AG04449 (cell line): ENCODE measurements at places on chromosomes 12 and 14.

DNA sequence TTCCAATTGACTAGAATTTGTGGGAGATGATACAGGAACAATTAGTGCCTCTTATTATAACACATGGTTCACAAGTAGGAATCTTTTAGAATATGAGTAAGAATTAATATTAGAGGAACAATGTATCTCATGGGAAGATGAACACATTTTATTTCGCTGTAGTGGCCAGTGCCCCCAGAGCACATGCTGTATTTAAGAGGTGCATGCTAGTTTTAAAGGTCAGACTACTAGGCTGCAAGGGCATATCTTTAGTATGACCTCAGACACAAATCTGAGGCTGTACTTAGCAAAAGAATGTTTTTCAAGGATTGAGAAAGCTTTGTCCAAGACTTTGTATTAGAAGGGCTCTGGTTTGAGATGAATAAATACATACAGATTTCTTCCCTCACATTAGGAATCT, 586.9 kb downstream of the CCER1 start:
- no peak for DNase-seq

- peak; percentile 69 for DNase-seq
These were observed 17.4 kb downstream of the FOXN3 start for GRCh38 chr14:89399594-89400068.

- no peak for DNase-seq
These were observed 1242.2 kb upstream of the TMEM132C start for GRCh38 chr12:127024791-127025190.

DNA sequence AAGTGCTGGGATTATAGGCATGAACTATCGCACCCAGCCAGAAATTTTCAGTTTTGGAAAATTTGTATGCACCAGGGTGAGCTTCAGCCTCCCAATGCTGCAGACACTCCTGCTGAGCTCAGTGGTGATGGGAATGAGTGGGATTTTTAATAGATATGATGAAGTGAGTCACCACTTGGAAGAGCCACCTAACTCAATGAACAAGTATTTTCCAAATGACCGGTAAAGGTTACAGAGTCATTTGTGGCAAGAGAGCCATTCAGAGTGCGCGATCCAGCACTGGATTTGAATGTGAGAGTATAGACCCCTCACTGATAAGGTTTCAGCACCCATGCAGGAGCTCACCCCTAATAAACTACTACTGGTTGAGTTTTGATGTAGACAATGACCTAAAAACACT, 100.7 kb downstream of the PPP2R5C start:
- no peak for DNase-seq

- no peak for DNase-seq
These were observed 265.0 kb upstream of the LRIG3 start for GRCh38 chr12:59185295-59185694.

GRCh38 chr14:102625564-102626296, 33.3 kb downstream of the RCOR1 start:
- DNase-seq: no peak

DNA sequence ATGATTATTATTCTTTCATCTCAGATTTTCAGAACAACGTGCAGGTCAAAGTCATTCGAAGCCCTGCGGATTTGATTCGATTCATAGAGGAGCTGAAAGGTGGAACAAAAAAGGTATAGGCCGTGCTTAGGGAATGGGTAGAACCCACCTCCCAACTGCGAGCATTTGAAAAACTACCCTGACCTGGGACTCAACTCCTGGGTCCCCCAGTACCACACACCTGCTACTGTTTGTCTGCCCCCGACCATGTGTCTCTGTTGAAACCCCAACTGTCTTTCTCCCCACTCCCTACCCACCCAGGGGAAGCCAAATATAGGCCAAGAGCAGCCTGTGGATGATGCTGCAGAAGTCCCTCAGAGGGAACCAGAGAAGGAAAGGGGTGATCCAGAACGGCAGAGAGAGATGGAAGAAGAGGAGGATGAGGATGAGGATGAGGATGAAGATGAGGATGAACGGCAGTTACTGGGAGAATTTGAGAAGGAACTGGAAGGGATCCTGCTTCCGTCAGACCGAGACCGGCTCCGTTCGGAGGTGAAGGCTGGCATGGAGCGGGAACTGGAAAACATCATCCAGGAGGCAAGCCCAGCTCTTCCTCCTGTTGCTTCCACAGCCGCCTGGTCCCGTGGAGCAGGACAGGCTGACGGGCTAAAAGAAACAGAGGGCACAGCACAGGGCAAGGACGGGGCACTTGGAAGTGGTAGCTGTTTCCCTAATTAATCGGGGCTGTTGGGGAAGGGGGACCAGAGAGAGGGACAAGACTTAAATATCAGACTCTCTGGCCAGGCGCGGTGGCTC, 20.5 kb downstream of the AGAP2 start:
- DNase-seq: no peak

GRCh38 chr12:53983568-53983949, 1.4 kb upstream of the HOXC10 start:
- no peak for DNase-seq

DNA sequence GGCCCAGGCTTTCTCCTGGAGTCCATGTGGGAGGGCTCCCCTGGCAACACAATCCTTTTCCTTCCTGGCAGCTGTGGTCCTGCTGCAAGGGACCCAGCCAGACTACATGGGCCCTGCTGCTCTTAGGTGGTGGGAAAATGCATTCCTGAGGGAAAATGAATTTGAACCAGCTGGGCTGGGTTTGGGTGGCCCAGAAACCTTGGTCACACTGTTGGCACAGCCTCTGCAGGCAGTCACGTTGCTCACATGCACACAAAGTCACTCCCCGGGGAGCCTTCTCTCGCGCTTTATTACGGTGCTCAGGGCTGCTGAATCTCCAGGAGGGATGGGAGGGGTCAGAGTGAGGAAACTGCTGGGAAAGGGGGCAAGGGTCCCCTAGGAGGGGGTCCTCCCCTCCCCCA, 17.2 kb downstream of the PLEKHG3 start:
- peak; percentile 77 for DNase-seq

DNA sequence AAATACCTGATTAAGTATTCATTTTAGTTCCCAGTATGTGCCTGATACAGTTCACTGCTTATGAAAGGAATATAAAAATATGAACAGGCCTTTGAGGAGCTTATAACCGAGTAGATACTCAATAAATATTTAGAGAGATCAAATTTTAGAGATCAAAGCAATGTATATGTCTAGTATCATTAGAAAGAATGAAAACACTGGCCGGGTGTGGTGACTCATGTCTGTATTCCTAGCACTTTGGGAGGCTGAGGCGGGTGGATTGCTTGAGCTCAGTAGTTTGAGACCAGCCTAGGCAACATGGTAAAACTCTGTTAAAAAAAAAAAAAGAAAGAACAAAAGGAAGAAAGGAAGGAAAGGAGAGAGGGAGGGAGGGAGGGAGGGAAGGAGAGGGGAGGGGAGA, 113.2 kb upstream of the EEA1 start:
- no peak for DNase-seq

GRCh38 chr12:750366-751191, 1.8 kb upstream of the WNK1 start:
- DNase-seq: no peak

GRCh38 chr12:26088998-26089397, 35.8 kb downstream of the BHLHE41 start:
- no peak for DNase-seq

- DNase-seq: no peak
These were observed 347.7 kb downstream of the TMEM132D start for GRCh38 chr12:129556082-129556481.

GRCh38 chr12:1500095-1500801, 94.1 kb downstream of the FBXL14 start:
- DNase-seq: no peak

- no peak for DNase-seq
These were observed 19.0 kb downstream of the SUSD6 start for GRCh38 chr14:69630360-69630759.

- DNase-seq: no peak
These were observed 328.8 kb downstream of the ADGRD1 start for GRCh38 chr12:131282292-131283080.

- DNase-seq: no peak
These were observed 143.9 kb upstream of the NAV3 start for GRCh38 chr12:77686760-77687159.
